ENCODE measurements at places on chromosomes 2 and 18. TPM values are rescaled to one million over a fixed set of nuclear protein-coding genes. Genes with fewer than 3 reads are reported as not detected.

Gene TUBA4A
- 108 TPM for total RNA-seq

Gene SCYGR4
- not detected for total RNA-seq

Gene UGT1A5
- total RNA-seq: not detected

Gene SIGLEC15
- total RNA-seq: 0.42 TPM

Gene SERPINB5
- not detected for total RNA-seq

Gene CABYR
- 0.84 TPM for total RNA-seq

Gene DPYSL5
- total RNA-seq: not detected

Gene CAPN13
- total RNA-seq: under 0.01 TPM

Gene KYNU
- 35.9 TPM for total RNA-seq

Gene ARHGEF4
- 1.5 TPM for total RNA-seq

Gene UGT1A6
- total RNA-seq: not detected

Gene SLC14A1
- 2.5 TPM for total RNA-seq

Gene COLEC11
- total RNA-seq: not detected

Gene NOSTRIN
- total RNA-seq: 2.0 TPM

Gene ZBTB7C
- not detected for total RNA-seq

Gene VWA3B
- not detected for total RNA-seq

Gene TRIM43
- total RNA-seq: not detected

Gene PDE11A
- under 0.01 TPM for total RNA-seq

Gene BIN1
- 43.9 TPM for total RNA-seq
